ENCODE measurements at places on chromosomes 6 and 20.

- DNase-seq, result no peak
Measured at GRCh38 chr6:110097443-110097842, 82.0 kb downstream of the WASF1 start.

DNA sequence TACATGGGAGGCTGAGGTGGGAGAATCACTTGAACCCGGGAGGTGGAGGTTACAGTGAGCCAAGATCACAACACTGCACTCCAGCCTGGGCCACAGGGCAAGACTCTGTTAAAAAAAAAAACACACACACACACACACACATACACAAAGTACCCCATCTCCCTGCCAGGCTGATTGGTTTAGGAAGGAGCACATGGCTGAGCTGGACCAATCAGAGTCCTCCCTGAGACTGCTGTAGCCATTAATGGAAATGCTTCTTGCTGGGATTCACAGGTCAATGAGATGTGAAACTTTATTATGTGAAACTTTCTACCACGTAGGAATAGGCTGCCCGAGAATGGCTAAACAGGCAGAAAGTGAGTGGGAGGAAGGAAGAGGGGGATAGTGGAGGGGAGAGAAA is 2.9 kb downstream of the TREM1 start:
- no peak for DNase-seq

GRCh38 chr6:30820193-30820592 is 64.1 kb upstream of the DDR1 start:
- no peak for DNase-seq

- no peak for DNase-seq
Measured at GRCh38 chr6:54248319-54248718, 59.9 kb upstream of the TINAG start.

DNA sequence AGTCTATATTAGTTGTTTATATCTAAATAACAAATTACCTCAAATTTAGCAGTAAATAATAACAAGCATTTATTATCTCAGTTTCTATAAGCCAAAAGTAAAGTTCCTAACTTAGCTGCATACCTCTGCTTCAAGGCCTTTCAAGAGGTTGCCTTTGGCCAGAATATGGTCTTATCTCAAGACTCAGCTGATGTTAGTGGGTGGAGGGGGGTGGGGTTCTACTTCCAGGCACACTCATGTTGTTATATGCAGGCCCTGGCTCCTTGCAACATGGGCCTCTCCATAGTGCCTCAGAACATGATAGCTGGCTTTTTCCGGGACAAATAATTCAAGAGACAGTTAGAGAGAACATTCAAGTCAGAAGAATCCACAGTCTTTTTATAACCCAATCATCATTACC is 266.0 kb downstream of the ADGRB3 start:
- no peak for DNase-seq

DNA sequence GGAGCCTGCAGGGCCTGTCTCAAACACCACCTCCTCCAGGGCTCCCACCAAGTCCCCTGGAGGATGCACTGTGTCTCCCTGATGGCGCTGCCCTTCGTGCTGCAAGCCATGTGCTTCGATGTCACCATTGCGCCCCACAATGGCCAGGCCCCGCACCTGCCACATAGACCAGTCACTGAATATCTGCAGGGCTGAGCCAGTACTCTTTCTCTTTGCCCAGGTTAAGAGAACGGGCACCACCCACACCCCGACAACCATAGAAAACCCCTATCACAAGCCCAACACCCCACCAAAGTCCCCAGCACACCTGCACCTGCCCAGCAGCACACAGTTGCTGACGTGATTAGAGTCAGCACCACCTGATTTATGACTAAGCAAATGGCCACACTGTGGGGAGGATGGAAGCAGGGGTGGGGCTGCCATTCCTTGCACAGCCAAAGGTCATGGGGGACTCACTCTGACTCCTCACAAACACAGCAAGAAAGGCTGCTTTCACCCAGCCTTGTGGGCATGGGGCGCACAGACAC is 104.3 kb downstream of the SLC23A2 start:
- no peak for DNase-seq

GRCh38 chr6:7630792-7631191 is 40.8 kb downstream of the SNRNP48 start:
- no peak for DNase-seq

- no peak for DNase-seq
Measured at GRCh38 chr20:43220612-43221011, 30.9 kb upstream of the PTPRT start.

DNA sequence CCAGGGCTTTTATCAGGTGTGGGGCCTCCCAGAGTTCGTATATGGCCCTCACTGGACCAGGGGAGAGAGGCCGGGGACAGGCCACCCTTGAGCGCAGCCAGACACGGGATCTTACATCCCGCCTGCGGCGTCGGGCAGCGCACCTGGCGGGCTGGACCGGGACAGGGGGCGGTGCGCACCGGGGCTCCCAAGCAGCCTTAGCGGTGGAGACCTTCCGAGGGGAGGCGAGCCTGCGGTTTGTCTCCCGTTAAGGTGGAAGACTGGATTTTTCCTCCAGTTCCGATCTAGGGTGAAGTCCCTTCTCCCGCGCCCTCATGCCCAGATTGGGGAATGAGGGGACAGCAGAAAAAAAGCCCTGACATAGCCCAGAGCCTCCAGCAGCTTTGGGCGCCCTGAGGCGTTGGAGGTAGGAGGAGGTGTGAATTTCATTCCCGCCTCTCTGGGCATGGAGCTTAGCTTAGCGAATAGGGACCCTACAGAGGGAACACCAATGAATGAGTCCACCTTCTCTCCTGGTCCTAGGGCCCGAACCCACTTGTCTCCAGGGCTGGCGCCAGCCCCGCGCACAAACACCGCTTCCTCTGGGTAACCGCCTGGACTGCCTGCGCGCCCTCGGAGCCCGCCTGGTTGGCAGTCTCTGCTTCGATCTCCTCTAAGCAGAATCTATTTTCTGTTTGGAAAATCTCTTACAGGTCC is 6.7 kb upstream of the LAMP5 start:
- no peak for DNase-seq

DNA sequence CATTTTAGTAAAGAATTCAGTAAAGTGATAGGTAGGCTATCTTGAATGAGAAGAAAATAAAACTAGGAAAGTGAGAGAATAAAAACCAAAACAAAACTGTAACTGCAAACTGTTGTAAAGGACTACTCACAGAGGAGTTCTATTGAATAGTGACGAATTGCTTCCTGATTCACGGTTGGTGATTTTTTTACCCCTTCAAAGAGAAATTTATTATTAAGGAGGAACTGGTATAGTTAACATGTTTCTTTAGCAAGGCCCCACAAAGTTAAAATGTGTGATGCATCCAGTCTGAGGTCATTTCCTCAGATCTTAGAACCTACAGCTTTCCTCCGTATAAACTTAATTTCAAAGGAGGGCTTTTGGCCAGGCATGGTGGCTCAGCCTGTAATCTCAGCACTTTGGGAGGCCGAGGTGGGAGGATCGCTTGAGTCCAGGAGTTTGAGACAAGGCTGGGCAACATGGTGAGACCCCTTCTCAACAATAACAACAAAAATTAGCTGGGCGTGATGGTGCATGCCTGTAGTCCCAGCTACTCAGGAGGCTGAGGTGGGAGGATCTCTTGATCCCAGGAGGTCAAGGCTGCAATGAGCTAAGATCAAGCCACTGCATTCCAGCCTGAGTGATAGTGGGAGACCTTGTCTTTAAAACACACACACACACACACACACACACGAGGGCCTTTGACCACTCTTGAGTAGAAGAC is 8.3 kb downstream of the PRDM1 start:
- no peak for DNase-seq

- DNase-seq, result peak; percentile 47
Measured at GRCh38 chr6:144149894-144150709, at the start of gene STX11. Gene STX11 (plus strand): TSS chr6:144150517. CDS start chr6:144186628, 36,111 bp downstream.

DNA sequence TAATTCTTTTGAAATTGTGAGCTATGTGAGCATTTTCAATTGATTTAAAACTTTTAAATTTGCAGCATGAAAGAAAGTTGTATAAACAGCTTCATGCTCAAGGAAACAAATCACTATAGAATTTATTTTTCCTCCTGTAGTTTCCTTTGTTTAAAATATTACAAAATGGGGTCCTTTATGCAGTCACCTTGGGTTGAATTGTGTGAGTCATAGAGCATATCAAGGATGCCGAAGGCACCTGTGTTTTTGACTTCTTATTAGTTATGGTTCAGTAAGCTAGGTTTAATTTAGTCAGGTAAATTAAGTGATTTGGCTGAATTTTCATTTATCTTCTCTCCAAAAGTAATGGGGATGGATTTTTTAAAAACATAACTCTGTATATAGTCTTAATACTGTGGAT is 96.8 kb downstream of the BCKDHB start:
- no peak for DNase-seq

- DNase-seq, result no peak
Measured at GRCh38 chr6:130675072-130675471, 152.1 kb upstream of the SMLR1 start.

DNA sequence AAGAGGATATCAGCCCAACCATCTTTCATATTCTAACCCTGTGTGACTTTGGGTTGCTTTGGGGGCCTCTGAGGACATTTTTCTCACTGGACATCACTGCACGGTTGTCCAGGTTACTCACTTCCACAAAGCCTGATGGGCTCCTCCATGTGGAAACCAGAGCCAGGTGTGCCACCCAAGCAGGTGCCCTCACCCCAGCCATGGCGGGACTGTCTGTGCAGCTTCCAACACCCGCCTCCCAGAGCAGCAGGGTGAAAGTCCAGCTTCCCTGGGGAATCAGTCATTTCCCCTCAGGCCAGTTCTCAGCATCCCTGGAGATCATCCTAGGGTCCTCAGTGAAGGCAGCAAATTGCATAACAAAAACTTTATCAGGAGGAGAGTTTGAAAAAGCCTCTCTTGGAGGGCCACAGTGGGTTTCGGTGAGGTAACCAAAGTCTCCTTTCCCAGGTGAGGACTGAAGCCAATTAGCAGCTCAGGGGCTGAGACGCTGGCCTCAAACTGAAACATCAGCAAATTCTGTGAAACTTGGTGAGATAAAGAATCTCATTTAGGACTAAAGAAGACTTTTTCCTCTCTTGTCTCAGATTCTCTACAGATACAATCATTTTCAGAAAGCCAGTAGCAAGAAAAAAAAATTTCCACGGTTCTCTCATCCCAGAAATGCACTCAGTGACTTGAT is 289.6 kb upstream of the CDH4 start:
- DNase-seq, result no peak

DNA sequence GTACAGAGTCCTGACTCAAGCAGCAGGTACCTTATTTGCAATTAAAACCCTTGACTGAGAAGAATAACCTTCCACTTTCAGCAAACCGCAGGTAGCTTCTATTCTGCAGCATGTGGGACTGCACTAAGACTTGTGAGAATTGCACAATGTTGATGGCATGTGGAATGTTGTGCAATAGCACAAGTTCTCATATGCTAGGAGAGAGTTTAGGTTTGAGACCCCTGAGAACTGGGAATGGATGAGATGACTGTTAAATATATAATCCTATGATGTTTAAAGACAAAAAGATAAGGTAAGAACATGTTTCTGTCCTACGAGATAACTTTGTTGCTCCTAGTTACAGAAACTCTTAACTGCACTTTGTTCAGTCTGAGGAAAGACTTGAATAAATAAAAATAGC is 194.6 kb downstream of the OTOR start:
- no peak for DNase-seq

- DNase-seq, result no peak
Measured at GRCh38 chr6:112116221-112116620, 28.8 kb downstream of the FAM229B start.

DNA sequence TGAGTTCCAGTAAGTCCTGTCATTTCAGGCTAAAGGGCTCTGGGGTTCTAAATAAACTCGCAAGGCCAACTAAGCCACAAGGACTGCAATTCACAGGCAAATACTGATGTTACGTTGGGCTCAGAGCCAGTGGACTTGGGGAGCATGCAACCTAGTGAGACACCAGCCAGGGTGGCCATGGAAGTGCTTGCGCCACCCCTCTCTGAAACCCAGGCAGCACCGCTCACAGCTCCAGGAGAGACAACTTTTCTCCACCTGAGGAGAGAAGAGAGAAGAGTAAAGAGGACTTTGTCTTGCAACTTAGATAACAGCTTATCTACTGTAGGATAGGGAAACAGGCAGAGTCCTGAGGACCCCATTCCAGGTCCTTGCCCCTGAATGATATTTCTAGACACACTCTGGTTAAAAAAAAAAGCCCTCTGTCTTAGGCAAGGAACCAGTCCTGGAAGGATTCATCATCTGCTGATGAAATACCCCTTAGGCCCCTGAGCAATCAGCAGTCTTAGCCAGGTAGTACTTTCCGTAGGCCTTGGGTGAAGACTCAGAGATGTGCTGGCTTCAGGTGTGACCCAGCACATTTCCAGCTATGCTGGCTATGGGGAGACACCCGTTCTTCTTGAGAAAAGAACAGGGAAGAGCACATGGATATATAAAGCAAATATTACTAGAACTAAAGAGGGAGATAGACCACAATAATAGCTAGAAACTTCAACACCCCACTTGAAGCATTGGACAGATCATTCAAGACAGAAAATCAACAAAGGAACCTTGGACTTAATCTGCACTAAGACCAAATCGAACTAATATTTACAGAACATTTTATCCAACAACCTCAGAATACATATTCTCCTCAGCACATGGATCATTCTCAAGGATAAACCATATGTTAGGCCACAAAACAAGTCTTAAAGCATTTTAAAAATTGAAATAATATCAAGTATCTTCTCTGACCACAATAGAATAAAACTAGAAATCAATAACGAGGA is 31.5 kb upstream of the TBC1D32 start:
- DNase-seq, result no peak

- no peak for DNase-seq
Measured at GRCh38 chr6:81331526-81331925, 421.0 kb downstream of the TENT5A start.

GRCh38 chr6:138772596-138773176 is 883 bp upstream of the CCDC28A start:
- no peak for DNase-seq

DNA sequence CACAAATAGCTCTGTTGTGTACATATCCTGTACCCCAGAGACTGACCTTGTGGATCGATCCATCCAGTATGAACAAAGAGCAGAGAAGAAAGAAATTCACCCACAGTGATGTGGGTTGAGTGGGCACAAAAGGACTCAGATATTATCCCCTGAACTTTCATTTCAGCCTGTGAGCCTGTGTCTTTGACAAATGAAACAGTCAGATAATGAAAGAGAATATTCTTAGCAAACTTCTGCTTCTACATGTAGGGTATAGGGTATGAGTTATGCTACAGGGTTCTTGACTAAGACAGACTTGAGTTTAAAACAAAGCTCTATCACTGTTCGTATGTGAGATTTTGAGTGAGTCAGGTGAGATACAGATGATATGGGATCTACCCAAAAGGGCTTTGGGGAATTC is 359.7 kb downstream of the MAFB start:
- no peak for DNase-seq

- no peak for DNase-seq
Measured at GRCh38 chr6:105851606-105852005, 234.5 kb upstream of the PRDM1 start.

DNA sequence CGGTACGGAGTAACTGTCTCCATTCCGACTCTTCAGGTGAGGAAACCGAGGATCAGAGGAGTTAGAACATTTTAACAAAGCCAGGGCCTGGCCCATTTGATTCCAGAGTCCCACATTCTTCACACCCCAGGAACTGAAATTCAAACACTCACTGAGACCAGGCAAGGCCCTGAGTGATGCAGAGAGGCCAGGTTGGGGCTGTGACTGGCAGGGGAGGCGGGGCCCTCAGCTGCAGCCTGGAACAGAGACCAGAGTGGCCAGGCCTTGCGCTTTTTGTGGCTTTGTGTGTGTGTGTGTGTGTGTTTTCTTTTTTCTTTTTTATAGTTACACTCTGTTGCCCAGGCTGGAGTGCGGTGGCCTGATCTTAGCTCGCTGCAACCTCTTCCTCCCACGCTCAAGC is 57.2 kb downstream of the BCAS4 start:
- DNase-seq, result no peak

All from HuH-7.5 (cell line).